ENCODE measurements at places on chromosomes 6 and 20. TPM values are rescaled to one million over a fixed set of nuclear protein-coding genes. Genes with fewer than 3 reads are reported as not detected.

Gene PEX6
- polyA plus RNA-seq, result 35.7 TPM

Gene ZNF311
- polyA plus RNA-seq, result 3.2 TPM

Gene AIF1
- polyA plus RNA-seq, result 57.1 TPM

Gene TREML2
- polyA plus RNA-seq, result 0.43 TPM

Gene ZNF337
- polyA plus RNA-seq, result 28.0 TPM

GRCh38 chr6:107667790-107668189, 156.3 kb downstream of the SCML4 start:
- no peak for DNase-seq

DNA sequence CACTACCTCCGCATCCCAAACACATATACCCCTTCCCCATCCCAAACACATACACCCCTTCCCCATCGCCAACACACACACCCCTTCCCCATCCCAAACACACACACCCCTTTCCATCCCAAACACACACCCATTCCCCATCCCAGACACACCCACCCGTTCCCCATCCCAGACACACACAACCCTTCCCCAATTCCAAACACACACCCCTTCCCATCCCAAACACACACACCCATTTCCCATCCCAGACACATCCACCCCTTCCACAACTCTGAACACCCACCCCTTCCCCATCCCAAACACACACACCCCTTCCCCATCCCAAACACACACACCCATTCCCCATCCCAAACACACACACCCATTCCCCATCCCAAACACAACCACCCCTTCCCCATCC, 314.5 kb downstream of the KIF16B start:
- no peak for DNase-seq

DNA sequence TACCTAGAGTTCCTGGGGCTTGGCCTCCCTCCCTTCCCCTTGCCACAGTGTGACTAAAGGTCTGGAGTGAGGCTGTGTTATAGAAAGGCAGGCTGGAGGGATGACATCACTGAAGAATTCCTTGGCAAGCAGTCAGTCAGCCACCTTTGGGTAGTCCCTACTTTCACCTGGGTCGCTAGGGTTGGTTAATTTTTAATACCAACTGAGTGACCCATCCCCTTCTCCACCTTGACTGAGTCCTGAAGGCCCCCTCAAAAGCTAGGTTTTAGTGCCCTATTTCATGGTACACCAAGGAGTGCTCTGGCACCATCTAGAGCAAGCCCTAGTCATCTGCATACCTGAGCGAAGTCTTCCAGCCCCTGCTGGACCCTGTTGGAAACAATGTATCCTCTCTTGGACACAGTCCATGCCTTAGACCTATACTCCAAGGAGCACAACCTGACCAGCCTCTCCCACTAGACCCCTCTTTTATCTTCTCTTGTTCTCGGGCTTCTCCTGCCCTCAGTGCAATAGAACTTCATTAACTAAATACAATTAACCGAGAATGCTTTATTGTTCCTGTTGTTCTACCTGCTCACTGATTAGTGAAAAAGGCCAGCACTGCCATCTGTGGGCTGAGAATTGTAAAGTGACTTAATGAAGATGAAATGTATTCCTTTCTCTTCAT, 44.6 kb downstream of the RIN2 start:
- DNase-seq, result peak; percentile 77

DNA sequence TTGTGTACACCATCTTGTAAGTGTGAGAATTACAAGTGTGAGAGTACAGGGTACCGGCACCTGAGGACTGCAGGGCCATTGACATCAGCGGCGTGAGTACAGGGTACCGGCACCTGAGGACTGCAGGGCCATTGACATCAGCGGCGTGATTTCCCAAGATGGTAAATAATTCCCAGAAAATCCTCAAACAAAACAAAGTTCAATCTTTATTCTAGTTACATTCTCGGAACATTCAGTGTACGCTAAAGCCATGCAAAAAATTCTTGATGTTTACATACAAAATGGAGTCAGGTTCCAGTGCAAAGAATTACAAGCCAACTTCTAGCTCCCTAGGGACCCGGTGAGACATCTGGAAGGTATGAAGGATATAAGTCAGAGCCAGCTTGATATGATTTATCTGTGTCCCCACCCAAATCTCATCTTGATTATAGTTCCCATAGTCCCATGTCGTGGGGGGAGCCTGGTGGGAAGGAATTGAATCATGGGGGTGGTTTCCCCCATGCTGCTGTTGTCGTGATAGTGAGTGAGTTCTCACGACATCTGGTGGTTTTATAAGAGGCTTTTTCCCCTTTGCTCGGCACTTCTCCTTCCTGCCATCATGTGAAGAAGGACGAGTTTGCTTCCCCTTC, 172.7 kb downstream of the TTLL2 start:
- peak; percentile 53 for DNase-seq

DNA sequence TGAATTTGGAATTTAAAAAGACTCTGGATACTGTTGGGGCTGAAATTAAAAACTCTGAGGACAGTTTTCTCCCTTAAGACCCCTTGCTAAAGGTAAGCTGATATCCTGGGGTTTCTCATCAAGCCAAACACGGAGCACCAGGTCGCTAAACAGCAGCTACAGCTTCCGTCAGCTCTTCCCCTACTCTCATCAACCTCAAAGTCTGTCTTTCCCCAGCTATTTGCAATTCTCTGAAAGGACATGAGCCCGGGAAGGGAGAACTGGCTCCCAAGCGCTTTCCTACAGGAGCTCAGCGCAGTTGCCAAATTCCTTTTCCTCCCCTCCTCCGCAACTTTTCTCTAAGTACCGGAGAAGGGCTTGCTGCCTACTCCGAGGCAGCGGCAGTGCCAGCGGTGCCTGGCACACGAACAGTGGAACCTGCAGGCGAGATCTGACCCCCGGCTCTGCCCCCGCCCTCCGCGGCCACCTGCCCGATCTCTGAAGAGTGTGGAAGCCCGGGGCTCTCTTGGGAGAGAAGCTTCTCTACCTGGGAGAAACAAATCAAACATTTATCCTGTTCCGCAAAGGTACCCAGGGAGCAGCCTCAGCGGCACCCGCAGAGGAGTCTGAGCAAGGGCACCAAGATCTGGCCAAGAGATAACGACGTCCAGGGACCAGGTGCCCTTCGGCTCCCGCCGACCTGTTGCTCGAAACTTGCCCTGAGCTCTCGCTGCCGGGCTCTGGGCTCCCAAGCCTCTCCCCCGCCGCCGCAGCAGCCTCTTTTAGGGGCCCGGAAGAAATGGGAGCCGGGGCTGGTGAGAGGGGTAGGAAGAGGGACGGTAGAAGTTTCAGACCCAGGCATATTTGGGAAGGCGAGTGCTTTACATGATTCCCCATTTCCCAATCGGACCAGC, 2.2 kb downstream of the CBLN4 start:
- DNase-seq, result no peak

GRCh38 chr6:57195457-57195856, 23.3 kb downstream of the BAG2 start:
- no peak for DNase-seq

DNA sequence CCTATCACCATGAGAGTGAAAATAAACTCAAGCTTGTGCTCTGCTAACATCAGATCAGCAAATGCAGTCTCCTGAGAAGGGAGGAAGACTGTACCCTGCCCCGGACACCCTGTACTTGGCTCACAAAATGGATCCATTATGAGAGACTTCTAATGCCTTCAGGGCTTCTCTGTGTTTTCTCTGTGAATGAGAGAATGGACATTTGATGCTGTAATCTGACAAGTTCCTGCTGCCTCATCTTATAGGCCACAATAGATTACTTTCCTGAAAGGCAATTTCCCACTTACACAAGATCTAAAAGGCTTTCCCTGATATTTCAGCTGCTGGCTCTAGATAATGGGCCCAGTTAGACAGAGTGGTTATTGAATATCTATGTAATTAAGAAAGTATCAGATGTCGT, 117.2 kb downstream of the OTOR start:
- no peak for DNase-seq

DNA sequence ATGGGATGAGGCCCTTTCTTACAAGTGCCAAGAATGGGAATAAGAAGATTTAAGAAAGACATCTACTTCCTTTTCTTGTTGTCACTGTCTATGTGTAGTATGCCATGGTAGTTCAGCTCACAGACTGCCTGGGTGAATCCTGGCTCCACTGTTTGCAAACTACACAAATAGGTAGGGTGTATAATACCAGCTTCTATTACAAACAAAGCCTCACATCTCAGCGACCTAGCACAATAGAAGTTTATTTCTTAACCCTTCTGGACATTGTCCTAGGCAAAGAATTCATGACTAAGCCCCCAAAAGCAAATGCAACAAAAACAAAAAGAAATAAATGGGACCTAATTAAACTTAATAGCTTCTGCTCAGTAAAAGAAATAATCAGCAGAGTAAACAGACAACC, 74.5 kb downstream of the LINC00237 start:
- DNase-seq, result no peak

DNA sequence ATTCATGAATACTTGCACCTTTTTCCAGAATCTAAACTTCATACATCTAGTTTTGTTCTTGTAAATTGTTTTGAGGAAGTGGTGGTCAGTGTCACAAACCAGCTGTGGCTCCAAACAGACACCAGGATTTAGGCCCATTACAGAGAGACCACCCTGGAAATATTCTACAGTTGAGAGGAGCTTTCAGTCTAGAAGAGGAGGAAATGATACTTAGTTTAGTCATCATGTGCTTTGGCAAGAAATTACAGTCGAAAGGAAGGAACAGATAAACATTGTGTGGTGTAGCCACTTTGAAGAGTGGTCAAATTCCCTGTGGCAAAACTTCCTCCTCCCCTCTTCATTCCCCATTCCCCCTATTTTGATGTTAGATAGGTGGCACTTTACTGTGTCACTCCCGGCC, 15.7 kb downstream of the DCBLD1 start:
- no peak for DNase-seq

GRCh38 chr6:157510323-157511188, 129.6 kb downstream of the ZDHHC14 start:
- no peak for DNase-seq

DNA sequence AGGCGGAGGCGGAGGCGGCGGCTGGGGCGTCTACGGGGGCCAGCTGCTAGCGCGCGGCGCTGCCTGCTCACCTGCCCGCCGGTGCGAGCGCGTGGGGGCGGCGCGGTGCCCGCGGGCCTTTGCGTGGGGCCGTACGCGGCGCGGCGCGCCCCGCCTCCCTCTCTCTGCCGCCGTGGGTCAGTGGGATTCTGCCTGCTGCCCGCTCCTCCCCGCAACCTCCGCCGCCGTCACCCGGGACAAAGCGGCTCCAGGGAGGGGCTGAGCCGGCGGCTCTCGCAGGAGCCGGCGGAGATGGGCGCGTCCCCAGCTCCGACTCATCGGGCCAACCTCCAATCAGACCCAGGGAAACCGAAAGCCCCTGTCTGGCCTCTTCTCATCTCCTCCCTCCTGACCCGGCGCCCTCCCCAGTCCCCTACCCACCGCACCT, at the start of gene RCAN2:
TSS of gene RCAN2 (minus strand) at position 249 of the 427 bp plus-strand sequence.
- peak; percentile 38 for DNase-seq

DNA sequence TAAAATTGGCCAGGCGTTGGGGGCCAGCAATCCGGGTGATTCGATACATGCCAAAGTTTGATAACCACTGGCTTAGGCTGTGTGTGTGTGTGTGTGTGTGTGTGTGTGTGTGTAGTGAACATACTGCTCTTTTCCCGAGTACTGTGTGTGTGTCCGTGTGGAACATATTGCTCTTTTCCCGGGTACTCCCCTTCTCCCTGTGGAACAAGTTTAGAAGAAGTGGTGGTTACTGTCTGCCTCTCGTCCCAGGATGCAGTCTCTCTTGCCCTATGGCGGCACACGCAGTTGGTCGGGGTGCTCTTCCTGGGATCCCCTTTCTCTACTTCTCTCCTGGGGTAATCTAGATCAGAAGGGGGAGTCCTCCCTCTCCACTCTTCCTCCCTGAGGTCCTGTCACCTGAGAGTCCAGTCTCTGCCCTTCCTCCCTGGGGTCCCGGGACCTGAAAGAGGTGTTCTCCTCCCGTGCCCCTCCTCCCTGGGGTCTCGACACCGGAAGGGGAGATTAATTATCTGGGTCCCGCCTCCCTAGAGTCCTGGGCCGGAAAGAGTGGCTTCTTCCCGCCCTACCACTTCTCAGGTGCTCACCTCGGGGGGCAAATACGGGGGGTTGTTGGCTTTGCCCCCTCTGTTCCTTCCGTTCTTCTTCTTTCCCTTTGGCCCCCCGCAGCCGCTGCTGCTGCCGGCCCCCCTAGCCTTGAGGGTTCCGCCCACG, 516 bp downstream of the GTPBP2 start:
- peak; percentile 39 for DNase-seq

DNA sequence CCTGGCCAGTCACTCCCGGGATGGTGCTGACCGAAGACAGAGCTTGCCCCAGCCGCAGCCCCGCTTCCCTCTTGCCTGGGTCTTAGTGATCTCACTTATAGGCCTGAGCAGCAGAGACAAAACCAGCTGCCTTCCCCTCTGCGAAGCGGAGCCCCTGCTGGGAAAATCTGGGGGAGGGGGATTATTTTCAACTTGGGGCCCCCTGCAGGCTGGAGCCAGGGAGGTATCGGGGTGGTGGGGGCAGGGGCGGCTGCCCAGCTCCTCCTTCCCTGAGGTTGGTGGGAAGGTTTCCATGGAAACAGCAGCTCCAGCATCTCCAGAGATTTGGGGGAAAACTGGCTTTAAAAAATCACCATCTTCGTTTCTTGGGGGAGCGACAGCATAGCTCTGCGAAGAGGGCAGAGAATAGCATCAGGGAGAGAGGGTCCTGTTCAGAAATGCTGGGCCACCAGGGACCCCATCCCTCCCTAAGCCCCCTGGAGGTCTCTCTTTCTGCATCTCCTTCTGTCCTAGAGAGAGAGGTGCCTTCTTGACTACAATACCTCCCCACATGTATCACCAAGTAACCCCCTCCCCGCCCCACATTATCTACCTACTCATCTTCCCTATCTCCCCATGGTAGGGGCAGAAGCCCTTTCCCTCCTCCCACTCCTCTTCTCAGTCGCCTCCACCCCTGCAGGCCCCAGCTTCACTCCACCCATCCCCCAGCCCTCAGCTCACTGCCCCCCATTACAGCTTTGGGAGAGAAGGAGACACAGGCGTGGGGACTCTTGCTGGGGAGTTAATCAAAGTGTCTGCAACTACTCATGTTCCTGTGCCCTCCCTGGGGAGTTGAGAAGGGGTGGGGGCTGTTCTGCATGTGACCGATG, 88.4 kb upstream of the CCDC167 start:
- DNase-seq, result no peak

DNA sequence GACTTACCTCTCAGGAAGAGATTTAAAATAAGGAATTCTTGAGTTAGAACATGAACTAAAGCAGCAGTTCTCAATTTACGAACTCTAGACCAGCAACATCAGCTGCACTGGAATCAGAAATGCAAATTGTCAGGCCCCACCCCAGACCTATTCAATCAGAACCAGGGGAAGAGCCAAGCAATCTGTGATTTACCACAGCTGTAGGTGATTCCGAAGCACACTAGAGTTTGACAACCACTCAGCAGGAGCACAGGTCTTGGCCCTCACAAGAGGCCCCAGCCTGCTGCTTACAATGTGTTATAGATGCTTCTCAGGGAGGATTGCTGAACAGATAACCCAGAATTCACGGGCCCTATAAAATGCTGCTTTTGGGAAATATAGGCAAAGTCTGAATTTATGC, 279.2 kb downstream of the PTPRK start:
- DNase-seq, result no peak

DNA sequence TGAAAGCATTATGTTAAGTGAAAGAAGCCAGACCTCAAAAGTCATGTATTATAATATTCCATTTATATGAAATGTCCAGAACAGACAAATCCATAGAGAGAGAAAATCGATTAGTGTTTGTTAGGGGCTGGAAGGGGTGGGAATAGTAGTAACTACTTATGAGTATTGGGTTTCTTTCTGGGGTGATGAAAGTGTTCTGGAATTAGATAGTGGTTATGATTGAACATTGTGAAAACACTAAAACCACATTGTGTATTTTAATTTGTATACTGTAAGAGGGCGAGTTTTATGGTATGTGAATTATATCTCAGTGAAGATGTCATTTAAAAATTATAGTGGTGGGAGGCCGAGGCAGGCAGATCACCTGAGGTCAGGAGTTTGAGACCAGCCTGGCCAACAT, 52.0 kb upstream of the KIF13A start:
- DNase-seq, result no peak

- no peak for DNase-seq
These were observed 88.0 kb downstream of the FRK start for GRCh38 chr6:115972679-115973078.

Data from large intestine (tissue), 12 donors.